ENCODE measurements at places on chromosomes 1 and 21.

DNA sequence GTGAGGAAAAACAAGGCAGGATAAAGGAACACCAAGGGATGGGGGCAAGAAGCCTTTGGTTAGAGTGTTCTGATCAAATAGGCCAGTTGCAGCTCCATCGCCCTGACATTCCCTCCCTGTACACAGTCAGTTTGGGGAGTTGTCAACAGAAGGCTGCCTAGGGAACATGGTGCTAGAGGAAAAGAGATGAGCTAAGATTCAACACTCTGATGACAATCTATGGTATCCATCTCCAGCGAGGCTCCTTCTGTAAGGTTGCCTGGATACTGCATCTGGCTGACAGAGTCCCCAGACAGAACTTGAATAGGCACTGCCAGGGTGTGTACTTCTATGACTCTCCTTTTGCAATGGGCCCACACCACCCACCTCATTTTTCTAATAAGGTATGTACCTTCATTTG lies 11.2 kb upstream of the SLAMF9 start:
- no peak for DNase-seq

GRCh38 chr1:184664042-184664660 lies 90.5 kb downstream of the EDEM3 start:
- peak; percentile 32 for DNase-seq

GRCh38 chr21:42151148-42151947 lies 67.6 kb upstream of the ABCG1 start:
- no peak for DNase-seq

DNA sequence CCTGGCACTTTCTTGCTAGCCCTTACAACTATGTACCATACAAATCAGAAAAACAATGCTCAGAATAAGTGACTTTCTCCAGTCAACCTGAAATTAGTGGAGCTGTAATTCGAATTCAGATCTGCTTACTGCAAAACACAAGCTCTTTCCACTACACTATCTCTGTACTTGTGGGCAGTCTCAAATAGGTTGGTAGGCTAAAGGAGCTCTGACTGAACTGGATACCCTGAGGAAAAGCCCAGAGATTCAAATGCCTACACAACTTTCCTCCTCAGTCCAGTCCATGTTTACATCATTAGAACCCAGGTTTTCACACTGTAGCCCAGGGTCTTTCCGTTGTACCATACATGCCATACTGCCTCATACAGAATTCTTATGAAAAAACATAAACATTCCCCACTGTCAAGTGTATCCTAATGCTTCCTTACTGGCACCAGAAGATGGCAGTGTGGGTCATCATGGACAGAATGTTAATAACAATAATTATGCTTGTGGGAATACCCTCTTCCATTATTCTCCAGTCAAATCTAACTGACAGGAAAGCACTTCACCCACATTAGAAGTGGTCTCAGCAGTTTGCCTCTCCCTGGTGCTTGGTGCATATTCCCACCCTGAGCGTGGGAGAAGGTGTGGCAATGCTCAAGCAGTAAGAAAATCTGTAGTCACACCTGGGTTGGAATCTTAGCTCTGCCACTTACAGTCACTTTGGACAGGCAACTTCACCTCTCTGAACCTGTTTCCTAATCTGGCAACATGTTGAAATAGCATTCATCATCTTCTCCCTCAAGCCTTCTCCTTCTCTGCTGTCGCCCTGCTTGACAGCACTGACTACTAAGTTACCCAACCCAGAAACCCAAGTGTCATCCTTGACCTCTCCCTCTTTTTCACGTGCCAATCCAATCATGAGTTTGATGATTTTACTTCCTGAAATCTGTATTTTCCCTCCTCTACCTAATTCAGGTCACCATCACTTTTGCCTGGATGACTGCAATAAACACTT lies 14.4 kb upstream of the ZFYVE9 start:
- no peak for DNase-seq

DNA sequence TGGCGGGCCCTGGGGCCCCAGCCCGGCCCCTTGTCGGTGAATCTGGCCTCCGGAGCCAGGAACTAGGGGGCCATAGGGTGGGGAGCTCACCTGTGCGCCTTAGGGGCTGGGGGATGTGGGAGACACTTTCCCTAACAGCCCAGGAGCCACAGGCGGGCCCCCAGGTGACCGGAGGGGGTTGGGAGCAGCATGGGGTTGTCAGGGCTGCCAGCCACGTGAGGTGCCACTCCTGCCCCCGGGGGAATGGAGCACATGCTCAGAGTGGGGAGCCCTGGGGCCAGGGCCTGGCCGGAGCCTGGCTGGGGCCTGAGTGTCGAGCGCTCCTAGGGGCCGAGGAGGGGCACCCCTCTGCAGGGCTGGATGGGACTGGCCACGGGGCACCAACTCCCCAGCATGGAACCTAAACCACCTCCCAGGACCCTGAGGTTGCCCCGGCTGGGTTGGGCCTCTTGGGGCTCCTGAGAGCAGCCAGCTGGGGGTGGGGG lies 19.9 kb downstream of the PRXL2B start:
- DNase-seq = no peak

DNA sequence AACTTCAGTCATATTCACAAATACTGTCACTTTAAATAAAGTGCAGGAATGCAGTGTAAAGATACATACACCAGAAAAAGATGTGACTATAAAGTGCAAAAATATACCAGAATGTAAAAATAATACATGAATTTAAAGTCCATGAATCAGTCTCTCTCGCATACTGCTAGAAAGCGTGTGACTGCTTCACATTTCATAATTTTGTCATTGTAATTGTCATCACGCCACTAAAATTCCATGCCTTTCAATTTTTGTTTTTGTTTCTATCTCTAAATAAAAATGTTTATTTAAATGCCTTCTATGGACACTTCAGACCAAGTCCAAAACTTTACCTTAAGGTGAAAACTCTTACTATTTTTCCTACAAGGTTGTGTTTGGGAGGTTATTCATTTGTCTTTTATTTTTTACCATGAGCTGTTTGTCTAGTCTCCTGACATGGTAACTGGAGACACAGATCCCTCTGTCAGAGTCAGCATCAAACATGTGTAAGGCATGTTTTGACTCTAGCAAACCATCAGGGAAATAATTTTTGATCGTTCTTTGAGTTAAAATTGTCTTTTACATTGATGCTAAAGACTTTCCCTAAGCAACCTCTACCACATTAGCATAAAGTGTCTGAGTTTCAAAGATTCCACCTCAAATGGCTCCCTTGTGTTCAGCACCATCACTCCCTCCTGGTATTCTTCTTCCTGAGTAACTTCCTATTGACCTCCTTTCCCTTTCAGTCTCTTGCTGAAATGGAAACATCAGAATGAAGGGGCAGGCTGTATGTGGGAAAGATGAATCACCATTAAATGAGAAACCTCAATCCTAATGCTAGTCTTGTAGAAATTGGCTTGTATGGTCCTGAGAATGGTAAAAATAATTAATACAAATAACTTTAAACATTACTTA lies 14.0 kb upstream of the AIM2 start:
- no peak for DNase-seq

DNA sequence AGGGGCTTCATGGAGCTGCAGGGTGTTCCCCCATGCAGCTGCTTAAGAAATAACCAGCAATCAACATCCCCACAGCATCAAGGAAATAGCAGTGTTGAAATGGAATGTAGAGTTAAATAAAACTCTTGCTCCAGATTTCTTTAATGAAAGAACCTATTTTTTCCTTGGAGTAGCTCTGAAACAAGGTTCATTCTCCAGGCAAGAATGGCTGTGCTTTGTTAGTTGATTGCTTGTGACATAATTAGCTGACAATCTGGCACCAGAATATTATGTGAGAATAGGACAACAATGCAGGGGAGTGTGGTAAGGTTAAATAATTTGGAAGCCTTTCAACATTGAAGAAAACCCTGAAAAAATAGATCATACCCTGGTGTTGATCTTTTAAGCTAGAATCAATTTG lies 254.2 kb upstream of the RRP15 start:
- DNase-seq = no peak

Measured in T-helper 2 cell treated with Interferon-gamma antibody and Interleukin-4, amounts not matched to agents 5 μg/mL and 100 μg/mL, for 36 hours (primary cell).